ENCODE measurements at places on chromosomes 5 and 9.

GRCh38 chr5:173655196-173655797, 38.8 kb upstream of the BOD1 start:
- DNase-seq: no peak

DNA sequence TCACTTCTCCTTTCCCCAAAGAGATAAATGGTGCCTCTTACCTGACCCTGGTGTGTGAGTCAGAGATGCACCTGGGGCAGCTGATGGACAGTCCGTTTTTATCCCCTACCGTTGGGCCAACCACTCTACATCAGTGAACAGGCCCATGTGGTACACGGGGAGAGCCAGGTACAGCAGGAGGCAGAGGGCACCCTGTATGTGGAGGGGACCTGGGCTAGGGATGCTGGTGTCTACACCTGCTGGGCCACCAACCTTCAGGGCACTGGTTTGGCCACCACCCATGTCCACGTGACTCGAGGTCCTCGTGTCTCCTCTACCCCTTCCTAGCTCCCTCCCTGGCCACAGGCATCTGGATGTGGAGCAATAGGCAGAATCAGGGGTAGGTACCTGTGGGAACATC, 22.7 kb upstream of the ANXA6 start:
- no peak for DNase-seq

- DNase-seq: peak; percentile 40
These were observed 1.1 kb upstream of the TENT4A start for GRCh38 chr5:6712142-6712576.

- no peak for DNase-seq
These were observed 1.3 kb upstream of the SH3PXD2B start for GRCh38 chr5:172455511-172456061.

DNA sequence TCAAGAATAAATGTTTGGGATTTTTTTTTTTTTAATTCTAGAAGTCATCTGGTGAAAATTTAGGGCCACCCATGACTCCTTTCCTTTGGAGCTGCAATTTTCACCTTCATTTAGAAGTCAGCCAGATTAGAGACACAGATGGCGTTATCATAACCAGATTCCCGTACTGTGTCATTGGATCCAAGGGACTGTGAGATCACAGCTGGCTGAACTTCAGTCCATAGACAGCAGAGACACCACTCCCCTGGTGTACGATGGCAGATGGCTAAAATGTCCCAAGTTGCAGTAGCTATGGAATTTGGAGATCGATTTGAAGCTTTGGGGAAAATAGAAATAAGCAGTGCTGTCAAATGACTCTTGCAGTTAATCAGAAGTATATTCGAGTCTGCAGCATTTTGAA, 216.3 kb downstream of the RFK start:
- DNase-seq: no peak

GRCh38 chr5:115461093-115461492, 83.5 kb downstream of the FEM1C start:
- DNase-seq: no peak

DNA sequence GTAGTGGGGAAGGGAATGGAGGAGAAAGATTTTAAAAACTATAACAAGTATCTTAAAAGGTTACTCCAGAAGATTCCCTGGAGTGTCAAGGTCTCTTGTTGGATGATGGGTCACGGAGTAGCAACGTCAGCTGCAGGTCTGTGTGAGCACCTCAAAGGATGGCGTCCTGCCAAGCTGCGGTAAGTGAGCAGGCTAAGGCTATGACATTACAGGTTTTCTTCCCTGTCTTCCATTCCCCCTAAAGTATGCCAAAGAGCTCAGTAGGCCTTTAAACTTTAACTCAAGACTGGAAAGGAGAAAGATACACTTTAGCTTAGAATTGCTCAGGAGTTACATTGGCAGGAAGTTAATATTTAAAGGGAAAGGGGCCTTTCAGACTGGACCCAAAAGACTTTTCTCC, 17.5 kb downstream of the SPOCK1 start:
- DNase-seq: no peak

DNA sequence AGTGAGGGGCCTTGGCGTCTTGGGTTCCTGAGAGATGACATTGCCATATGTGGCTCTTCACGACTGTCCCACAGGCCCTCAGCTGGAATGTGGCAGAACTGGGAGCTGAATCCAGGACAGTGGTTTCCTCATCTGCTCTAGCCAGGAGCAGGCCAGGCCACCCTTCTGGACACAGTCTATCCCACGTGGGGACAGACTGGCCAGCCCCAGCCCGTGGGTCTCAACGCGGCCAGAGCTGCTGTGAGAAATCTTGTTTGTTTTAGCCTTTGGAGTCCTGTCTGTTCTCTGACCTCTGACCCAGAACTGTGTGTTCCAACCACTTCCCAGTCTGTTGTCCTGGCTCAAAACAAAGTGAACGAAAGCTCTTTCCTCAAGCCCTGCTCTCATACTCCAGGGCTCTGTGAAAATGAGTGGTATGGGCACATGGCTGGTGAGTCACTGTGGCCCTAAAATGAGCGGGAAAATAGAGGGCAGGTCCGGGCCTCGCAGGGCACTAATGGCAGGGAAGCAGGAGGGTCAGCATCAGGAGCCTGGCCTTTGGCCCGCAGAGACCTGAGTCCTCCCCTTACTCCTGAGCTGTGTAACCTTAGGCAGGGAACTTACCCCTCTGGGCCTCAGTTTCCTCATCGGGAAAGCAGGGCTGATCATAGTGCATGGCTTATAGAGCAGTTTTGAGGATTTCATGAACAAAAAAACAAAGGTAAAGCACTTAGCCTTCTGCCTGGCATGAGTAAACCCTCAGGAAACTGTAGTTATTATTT, 34.8 kb upstream of the GLRX start:
- no peak for DNase-seq

DNA sequence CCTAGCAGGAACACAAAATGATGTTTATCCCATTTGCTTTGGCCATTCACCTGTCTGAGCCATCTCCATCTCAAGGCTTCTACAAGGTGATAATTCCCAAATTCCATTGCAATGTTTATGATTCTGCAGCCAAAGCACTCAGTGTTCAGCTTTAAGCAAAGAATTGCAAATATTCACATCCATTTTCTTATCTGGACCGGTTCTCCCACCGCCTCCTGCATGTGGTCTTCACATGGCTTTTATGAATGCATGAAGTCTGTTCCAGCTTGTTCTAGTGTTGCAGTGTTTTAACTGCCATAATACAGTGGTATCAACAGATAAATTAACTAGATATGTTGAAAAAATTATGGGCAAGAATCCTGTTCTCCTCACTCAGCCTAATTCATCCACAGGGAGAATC, 443.0 kb upstream of the KLF4 start:
- no peak for DNase-seq

DNA sequence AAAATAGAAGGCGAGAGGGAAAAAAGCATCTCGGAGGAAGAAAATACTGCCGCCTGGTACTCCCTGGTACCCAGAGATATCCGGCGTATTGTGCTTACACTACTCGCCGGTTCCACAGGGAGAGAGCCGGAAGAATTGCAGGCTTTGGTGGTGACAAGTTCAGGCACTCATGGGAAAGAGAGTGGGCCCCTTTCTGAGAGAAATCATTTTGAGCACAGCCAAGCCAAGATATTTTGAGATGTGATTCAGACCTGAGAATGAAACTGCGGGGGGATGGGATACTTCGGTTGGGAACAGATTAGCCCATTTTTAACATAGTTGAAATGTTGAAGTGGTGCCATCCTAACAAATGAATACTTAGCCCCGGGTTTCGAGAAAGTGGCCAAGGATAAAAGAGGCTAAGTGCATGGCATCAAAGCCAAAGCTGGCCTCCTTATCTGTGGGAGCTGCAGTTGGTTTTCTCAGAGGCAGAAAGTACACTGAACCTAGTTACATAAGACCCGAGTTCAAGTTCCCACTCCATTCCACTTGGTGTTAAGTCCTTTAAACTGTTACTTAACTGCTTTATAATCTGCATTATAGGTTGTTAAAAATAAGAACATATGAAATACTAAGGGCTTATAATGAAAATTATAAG, 62.7 kb downstream of the SLC1A3 start:
- DNase-seq: no peak

GRCh38 chr9:78030553-78031443, 813 bp downstream of the GNAQ start:
- peak; percentile 74 for DNase-seq

DNA sequence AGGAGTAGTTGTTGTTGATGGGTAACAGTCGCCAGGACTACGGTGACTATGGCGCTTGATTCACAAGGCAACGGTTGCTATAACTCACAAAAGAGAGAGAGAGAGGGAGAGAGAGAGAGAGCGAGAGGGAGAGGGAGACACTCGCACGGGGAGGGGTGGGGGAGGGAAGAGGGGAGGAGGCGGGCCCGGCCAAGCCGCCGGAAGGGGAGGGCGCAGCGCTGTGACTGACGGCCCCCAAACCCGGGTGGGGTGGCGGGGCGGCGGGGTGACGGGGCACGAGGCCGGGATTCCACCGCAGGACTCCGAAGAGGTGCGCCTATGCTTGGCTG, at the start of gene RFX3:
TSS of gene RFX3 (minus strand) at position 166 of the 329 bp plus-strand sequence. CDS start 130,413 bp downstream, outside the sequence.
- DNase-seq: peak; percentile 96

- DNase-seq: no peak
These were observed 81.8 kb downstream of the ARSB start for GRCh38 chr5:78903353-78903752.

DNA sequence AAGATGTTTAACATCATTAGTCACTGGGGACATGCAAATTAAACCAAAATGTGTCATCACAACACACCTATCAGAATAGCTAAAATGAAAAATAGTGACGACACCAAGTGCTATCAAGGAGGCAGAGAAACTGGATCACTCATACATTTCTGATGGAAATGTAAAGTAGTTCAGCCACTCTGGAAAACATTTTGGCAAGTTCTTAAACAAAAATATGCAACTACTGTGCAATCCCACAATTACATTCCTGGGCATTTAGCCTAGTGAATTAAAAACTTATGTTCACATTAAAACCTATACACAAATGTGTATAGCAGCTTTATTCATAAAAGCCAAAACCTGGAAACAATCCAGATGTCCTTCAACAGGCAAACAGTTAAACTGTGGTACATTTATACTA, 53.1 kb downstream of the SVEP1 start:
- DNase-seq: no peak

- no peak for DNase-seq
These were observed 5.7 kb downstream of the CREB3 start for GRCh38 chr9:35738186-35738585.

GRCh38 chr5:177390363-177391300, 6.4 kb downstream of the SLC34A1 start:
- peak; percentile 90 for DNase-seq

- no peak for DNase-seq
These were observed 32.6 kb downstream of the MAPK9 start for GRCh38 chr5:180259260-180259611.

- DNase-seq: no peak
These were observed 188.5 kb upstream of the RASA1 start for GRCh38 chr5:87079219-87079618.

GRCh38 chr5:68277431-68277830, 61.9 kb downstream of the PIK3R1 start:
- no peak for DNase-seq

DNA sequence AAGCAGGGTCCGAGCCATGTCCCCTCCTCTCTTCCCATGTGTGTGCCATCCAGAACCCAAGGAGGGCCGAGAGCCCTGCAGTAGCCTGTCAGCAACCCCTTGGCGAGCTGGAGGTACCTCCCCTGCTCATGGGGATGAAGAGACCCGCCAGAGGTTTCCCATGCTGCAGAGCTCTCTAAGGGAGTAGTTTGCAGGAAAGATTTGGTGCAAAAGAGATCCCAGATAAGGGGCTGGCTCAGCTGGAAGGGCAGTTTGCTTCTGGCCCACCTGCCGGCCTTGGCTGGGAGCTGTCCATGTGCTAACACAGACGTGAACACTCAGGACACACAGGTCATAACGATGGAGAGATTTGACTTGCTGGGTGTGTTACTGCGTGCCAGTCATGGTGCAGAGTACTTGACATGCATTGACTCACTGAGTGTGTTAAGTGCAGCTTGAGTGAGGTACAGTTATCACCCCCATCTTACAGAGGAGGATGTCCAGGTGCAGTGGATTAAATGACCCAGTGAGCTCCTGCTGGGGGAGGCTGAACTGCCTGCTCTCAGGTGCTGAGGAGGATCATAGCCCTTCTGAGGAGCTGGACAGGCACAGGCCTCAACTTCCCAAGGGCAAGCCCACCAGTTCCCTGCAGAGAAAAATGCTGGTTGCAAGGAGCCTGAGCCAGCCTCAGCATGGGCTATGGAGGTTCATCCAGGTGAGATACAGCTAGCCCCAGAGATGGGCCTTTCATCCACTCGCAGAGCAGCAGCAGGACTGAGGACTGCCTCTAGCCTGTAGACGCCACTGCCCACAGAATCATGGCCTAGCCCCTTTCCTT, 6.3 kb upstream of the SLC25A48 start:
- no peak for DNase-seq

- DNase-seq: no peak
These were observed 558.5 kb upstream of the ZNF462 start for GRCh38 chr9:106304401-106304920.

DNA sequence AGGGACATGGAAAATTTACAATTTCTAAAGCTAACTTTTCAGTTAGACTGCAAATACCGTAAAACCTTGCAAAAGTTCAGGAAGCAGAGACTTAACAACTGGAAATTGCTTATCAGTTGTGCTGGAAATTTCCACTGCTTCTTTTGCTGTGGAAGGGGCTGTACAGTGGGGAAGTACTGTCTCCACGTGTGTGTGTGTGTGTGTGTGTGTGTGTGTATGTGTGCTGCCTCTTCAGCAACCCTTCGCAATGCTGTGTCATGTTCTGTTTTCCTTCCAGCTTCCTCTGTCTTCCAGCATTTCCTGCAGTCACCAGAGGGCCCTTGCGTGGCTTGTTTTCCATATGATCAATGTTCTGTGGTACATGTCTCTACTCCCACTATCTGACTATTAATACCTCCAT, 87.5 kb upstream of the RANBP3L start:
- no peak for DNase-seq

- no peak for DNase-seq
These were observed 167.2 kb downstream of the HMHB1 start for GRCh38 chr5:143979044-143979690.

- DNase-seq: no peak
These were observed 215.6 kb downstream of the EFNA5 start for GRCh38 chr5:107455111-107455544.

GRCh38 chr5:8013948-8014710, 145.2 kb downstream of the MTRR start:
- no peak for DNase-seq

GRCh38 chr5:58060996-58061395, 398.9 kb downstream of the PLK2 start:
- no peak for DNase-seq

GRCh38 chr5:103112910-103113309, 7.0 kb downstream of the GIN1 start:
- no peak for DNase-seq

- no peak for DNase-seq
These were observed 479.9 kb downstream of the KDM4C start for GRCh38 chr9:7237473-7238246.

DNA sequence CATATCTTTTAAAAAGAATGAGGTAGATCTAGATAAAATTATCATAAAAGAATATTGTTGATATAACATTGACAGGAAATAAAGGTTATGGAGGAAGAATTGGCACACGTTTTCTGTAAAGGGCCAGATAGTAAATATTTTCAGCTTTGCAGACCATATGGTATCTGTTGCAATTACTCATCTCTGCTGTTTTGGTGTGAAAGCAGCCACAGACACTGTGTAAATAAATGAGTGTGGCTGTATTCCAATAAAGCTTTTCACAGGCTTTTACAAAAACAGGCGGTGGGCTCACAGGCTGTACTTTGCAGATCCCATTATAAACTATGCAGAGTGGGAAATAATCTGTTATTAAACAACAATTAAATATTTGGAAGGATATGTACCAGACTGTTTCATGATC, 87.4 kb downstream of the SGCD start:
- DNase-seq: no peak

All from CD4-positive, alpha-beta T cell treated with Interleukin-4 for 1 hour (primary cell).